ENCODE measurements at places on chromosomes 7 and 10.

DNA sequence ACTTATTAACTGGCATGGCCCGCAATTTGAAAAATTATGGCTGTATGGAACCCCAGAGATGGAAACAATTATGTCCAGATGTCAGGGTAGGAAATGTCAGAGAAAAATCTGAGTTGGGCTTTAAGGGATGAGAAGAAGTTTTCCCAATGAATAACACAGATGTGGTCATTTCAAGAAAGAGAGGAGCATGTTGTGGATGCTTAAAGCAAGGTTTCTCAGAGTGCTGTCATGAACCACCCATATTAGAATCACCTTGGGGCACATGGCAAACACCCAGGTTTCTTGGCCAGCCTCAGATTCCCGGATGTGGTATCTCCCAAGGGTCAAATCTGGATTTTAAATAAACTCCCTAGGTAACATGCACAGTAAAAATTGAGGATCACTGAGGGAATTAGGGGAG is 43.6 kb downstream of the LAMB4 start:
- DNase-seq = no peak

- DNase-seq = no peak
Observed at GRCh38 chr7:22858274-22858639, 35.6 kb upstream of the TOMM7 start.

GRCh38 chr10:124376411-124376810 is 42.3 kb downstream of the OAT start:
- no peak for DNase-seq

- DNase-seq = no peak
Observed at GRCh38 chr10:4526311-4526731, 299.7 kb upstream of the AKR1E2 start.

DNA sequence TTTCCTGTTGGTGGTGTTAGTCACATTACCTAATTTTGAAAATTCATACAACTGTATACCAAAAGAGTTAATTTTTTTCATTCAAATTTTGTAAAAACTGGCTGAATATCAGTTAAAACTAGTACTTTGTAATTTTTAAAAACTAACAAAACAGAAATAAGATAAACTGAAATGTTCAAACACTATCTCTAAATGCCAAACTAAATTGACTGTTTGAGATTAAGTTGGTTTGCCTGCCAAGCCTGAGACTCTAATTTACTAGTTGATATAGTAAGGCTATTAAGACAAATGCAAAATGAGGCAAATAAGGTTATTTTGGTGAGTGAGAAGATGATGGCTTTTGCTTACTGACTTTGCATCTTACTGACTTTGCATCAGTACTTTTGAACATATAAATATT is 1134.9 kb upstream of the LRRN3 start:
- DNase-seq = no peak

- no peak for DNase-seq
Observed at GRCh38 chr10:60293581-60294175, 96.0 kb downstream of the ANK3 start.

DNA sequence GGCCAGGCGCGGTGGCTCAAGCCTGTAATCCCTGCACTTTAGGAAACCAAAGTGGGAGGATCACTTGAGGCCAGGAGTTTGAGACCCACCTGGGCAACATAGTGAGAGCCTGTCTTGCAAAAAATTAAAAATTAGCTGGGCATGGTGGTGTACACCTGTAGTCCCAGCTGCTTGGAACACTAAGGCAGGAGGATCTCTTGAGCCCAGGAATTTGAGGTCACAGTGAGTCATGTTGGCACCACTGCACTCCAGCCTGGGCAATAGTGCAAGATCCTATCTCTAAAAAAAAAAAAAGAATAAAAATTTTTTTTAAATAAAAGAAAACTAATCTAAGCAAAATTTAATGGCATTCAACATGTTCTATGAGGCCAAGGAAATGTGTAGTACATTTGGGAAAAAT is 44.9 kb upstream of the UBN2 start:
- no peak for DNase-seq

- DNase-seq = no peak
Observed at GRCh38 chr7:137628216-137628615, 218.6 kb downstream of the DGKI start.

DNA sequence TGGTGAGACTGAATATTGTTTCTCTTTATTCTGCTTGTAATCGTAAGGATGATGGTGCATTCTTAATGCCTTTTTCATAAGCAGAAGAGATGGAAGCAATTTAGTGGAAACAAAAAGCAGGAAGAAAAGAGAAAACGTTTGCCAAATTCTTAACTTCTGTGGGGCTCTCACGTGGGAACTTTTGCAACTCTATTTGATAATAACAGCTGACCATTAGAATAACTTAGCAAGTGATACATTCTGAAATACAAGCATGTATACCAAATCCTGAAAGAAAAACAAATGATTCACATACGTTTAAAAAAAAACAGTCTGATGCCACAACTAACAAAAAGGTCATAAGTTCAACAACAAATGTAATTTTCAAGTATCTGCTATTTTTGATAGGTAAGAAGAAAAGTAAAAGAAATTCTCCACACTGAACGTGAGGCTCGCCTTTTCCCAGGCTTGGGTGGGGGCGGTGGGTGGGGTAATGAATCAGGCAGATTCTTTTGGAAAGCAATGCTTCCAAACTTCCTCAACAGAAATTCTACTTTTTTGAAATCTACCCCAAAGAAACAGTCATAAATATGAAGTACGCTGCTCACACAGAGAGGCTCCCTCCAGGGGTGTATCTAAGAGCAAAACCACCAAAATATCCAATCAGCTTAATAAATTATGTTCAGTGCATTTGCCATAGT is 446.2 kb upstream of the MGMT start:
- no peak for DNase-seq

DNA sequence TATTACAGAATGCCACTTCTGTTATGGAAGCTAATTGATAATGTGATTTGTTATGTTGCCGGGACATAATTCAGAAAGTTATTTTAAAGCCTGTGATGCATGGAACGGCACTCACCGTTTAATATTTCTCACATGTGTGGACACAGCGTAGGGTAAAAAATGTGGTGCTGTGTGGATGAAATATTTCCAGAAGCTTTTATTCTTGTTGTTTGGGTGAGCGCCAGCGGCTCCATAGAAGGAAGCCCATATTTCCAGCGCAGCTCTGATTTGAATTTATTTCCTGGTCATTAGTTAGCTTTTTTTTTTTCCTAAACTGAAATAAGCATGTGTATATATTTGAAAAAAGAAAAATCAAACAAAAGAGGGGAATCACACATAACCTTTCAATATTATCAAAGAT is 20.2 kb upstream of the NKX6-2 start:
- no peak for DNase-seq

- no peak for DNase-seq
Observed at GRCh38 chr10:60473557-60473956, 83.9 kb upstream of the ANK3 start.

- DNase-seq = no peak
Observed at GRCh38 chr10:50855015-50855414, 30.4 kb downstream of the A1CF start.

DNA sequence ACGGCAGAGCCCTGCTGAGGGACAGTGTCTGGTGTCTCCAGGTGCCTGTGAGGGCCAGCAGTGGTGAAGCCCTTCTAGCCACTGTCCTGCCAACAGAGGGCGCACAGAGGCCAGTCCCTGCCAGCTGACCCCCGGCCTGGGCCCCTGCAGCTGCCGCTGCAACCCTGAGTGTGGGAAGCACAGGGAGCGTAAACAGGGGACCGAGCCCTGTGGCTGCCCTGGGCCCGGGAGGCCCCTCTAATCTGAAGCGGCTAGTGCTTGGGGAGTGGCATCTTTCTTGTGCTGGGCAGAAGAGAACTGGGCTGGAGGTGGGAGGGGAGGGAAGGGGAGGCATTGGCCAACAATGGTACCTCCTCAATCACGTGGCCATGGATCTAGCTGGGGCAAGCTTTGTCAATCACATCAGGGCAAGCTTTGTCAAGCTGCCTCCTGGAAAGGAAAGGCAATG is 34.6 kb downstream of the TRIM8 start:
- DNase-seq = peak; percentile 54

- DNase-seq = no peak
Observed at GRCh38 chr10:1515780-1516491, 221.4 kb downstream of the ADARB2 start.

DNA sequence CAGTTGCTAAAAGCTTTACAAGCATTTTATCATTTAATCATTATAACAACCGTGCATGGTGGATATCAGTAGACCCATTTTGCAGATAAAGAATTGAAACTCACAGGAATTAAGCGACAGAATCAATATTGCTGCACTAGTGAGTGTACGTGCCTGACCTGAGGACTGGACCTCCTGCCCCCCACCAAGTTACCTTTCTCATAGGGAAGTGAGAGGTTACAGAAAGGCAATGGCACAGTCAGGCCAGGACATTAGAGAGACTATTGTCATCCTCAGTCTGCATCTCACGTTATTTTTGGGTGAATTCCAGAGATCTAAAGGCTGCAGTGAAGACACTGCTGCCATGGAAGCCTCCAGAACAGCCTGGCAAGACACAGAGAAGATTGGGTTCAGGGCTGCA is 80.9 kb downstream of the WDFY4 start:
- no peak for DNase-seq

- no peak for DNase-seq
Observed at GRCh38 chr10:19865676-19866075, 49.4 kb downstream of the PLXDC2 start.

DNA sequence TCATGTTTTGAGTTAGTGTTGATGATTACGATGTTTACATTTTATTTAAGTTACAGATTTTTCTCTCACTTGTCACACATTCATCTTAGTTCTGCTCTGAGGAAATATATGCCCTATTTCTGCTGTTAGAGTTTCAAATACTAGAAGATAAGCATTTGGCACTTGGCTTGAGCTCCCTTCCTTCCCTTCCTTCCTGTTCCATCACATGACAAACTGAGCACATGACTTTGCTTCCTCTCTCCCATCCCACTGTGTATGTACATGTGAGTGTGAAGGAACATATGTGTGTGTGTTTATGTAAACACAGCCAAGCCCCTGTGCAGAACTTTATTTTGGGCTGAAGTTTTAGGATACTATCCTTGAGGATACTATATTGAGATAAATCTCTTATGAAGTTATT is 795.9 kb upstream of the IGFBP3 start:
- no peak for DNase-seq

- DNase-seq = no peak
Observed at GRCh38 chr7:101374990-101375389, 12.3 kb downstream of the COL26A1 start.

- no peak for DNase-seq
Observed at GRCh38 chr10:45585131-45585530, 87.4 kb downstream of the ZFAND4 start.

DNA sequence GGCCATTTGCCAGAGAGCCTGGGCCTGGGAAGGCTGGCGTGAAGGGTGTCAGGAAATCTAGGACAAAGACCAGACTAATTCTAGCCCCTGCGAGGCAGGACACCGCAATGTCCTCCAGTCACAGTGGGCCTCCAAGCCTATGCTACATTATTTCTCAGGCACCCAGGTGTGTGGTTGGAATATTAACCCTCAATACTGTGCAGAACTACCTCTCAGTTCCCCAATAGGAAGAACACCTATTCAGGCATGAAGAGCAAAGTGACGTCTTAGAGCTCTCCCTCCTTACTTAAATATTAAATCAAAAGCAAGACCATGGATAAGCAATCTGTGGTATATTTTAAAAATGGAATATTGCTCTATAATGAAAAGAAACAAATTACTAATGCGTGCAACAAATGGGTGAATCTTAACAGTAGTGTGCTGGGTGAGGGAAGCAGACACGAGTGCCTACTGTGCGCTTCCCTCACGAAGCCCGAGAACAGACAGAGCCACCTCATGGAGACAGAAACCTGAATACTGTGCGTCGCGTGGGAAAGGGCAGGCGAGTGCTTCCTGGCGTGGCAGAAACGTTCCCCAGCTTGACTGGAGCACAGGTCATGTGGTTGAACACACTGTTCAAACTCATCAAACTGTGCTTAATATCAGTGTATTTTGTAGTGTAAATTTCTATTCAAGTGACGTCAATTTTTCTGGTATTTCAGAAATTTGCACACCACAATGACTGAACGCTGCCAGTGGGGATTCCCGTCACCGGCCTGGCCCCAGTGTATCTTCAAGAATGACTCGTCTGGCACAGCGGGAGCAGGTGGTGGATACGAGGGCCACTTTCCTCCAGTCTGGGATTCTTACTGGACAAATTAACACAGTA is 15.5 kb upstream of the PTPRN2 start:
- DNase-seq = peak; percentile 34

GRCh38 chr7:50274361-50274760 is 30.2 kb upstream of the IKZF1 start:
- DNase-seq = no peak

DNA sequence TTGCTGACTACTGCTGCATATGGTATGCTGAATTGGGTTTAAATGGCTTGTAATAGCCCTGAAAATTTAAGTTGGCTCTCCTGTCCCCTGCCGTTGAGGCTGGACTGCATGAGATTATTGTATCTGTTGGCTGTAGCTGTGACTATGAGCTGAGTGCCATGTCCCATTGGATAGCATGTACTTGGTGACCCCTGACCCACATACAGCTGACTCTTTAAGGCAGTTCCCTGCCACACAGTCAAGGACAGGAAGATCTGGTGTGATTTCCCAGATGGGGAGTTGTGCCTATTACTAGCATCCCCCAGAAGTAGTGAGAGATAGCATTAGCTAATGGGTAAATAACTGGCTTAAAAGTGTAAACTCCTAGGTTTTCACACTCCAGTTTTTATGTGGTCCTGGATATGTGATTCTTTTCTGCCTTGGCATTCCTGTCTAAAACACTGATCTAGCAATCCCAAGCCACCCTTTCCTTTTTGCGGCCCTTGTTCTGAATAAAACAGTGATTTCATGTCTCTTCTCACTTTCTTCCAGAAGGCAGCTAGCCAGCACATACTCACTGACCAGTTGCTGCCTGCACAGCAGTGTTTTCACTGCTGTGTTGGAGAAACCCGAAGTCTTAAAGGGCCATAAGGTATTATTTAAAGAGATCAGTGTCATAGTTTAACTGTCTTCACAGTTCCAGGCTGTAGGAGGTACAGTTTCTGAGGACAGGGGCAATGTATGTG is 35.9 kb downstream of the LRRC4 start:
- DNase-seq = no peak

DNA sequence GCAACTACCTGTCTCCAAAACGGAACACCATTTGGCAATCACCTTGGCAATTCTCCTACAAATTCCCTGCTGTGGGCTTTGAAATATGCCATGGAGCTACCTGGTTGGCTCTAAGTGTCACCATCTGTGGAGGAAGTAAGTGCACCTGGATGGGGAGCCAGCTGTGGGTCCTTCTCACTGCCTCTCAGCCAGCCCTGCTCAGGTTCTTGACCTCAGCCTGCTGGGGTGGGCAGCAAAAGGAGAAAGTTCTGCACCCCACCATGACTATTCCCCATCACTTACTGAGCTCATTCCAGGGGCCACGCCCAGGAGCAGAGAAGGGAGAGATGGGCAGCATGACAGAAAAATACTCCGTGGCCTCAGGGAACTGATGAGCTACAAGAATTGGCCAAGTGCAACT is 158.7 kb downstream of the TNS3 start:
- DNase-seq = no peak

DNA sequence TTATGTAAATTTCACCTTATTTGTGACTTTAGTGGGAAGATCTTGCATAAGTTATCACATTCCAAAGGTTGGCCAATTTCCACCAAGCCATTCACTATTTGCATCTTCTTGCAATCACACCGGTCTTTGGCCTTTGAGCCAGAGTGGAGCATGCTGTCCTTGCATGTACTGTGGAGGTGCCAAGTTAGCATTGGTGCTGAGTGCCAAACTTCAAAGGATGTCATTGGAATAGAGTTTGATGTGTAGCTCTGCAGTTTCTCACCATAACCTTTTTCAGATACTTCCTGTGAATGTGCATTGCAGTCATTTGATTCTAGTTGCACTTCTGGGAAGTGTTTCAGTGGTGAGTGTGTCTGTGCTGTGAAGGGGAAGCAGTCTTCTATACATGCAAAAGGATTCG is 620.6 kb downstream of the SUGCT start:
- DNase-seq = no peak

All from activated T-cell treated with anti-CD3 and anti-CD28 coated beads, Interleukin-2, amount 50 U/mL, for 48 hours (primary cell).